Foreskin fibroblast (primary cell): ENCODE measurements at places on chromosomes 12 and 14.

GRCh38 chr12:23431006-23431405 lies 518.5 kb downstream of the SOX5 start:
- no peak for DNase-seq

DNA sequence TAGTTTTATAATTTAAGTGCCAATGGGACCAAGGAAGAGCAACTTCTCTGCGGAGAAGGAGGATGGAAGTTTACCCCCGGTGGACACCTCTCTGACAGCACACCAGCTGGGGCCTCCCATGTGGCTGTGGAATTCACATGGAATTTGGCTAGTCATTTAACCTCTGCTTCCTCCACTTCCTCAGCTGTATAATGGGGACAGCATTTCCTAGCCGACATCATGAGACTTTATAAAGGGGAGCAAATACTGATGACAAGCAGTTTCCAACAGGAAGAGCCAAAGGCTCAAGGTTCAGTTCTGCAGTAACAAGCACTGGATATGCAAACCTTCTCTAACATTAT lies 7.5 kb downstream of the DUSP6 start:
- DNase-seq: no peak

- no peak for DNase-seq
Observed at GRCh38 chr12:52614381-52615207, 3.8 kb downstream of the KRT73 start.

DNA sequence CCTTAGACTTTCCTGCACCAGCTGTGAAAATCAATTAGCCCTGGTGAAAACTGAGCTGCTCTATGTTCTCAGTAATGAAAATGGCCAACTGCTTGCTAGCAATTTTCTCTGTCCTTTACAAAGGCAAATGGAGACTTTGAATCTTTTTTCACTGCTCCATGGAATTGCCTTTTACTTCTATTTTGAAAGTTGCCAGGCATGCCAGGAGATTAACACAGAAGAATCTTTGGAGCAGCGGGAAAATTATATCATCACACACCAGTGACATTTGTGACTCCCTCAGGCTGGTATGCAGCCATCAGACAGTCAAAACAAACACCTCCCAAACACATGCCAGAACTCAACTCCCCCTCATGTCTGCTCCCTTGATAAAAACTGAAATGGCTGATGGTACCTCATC lies 872.0 kb upstream of the FLRT2 start:
- no peak for DNase-seq

DNA sequence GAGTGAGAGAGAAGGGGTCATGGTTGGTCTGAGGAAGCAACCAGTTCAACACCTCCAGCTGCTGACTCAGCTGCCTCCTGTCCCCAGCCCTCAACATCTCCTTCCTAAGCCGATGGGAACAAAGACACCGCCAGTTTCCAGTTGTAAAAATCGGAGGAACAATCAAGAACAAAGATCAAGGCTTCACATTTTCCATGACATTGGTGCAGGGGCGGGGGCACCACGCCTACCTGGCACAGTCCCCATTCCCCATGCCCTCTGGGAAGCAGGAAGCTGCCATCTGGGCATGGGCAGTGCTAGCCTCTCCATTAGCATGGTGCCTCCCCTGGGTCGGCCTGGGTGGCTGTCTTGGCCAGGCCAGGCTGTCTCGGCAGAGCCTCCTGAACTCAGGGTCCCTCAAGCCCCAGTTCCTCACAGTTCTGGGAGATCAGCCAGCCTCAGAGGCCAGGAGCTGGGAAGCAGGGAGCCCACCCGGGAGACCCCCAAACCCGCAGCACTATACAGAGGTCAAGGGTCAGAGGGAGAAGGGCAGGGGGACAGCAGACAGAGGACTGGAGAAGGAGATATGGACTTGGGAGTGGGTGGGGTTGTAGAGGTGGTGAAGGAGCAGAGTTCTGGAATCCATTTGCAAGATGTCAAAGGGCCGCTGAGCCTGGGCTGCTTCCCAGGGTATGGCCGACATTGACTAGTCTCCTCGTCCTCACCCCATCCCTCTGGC lies 19.6 kb upstream of the TMEM106C start:
- DNase-seq: no peak

GRCh38 chr12:16962889-16963288 lies 356.9 kb upstream of the LMO3 start:
- no peak for DNase-seq

- peak; percentile 54 for DNase-seq
Observed at GRCh38 chr14:70698288-70698687, 56.6 kb downstream of the TTC9 start.

DNA sequence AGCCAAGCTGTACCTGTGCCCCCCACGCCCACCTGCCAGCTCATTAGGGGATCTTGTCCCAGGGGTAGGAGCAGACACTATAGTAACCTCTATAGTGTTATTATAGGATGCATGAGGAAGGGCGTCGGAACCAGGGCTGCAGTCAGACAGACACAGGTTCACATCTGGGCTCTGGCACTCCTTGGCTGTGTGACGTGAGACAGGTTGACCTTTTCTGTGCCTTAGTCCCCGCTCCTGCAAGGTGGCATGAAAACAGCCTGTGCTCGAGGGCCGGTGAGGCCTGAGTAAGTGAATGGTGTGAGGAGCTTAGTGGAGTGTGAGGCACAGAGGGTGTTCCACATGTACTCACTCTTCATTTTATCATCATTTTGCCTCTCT lies 19.0 kb downstream of the ASB2 start:
- DNase-seq: no peak

DNA sequence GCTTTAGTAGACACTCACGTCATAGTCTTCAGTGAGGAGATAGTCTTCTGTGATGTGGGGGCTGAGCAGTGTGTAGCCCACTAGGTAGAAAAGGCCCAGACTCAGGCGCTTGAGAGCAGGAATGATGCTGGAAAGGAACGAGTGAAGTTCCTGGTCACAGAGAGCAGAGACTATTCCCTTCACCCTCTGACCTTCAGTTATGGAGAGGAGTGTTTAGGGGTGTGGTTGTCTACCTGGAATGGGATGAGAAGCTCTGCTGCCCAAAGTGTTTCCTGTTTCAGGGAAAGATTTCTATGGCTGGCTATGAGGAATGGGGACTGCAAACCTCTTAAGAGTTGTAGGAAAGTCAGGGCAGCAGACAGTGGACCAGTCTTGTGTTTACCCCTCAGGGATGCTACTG lies 8.7 kb downstream of the EMG1 start:
- no peak for DNase-seq

- peak; percentile 59 for DNase-seq
Observed at GRCh38 chr12:50110762-50111351, 1.2 kb upstream of the COX14 start.

- peak; percentile 46 for DNase-seq
Observed at GRCh38 chr14:23539248-23540140, 12.1 kb downstream of the ZFHX2 start.

DNA sequence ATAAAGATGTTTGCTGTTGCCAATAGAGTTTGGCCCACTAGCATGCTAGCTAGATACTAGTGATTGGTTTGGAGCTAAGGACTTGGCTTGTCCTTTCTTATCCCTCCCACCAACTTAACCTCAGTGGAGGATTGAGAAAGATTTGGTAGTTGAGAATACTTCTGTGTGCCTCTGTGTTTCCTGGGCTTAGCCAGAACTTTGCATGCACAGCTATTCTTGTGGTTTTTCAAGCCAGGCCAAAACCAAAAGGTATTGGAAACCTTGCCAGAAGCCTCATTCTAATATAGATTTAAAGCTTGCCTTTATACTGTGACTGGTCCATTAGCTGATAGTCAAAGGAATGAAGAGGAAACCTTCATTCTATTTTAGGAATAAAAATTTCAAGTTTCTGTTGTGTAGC lies 188.5 kb downstream of the CCDC91 start:
- peak; percentile 8 for DNase-seq

GRCh38 chr12:59023861-59024424 lies 103.6 kb upstream of the LRIG3 start:
- no peak for DNase-seq

DNA sequence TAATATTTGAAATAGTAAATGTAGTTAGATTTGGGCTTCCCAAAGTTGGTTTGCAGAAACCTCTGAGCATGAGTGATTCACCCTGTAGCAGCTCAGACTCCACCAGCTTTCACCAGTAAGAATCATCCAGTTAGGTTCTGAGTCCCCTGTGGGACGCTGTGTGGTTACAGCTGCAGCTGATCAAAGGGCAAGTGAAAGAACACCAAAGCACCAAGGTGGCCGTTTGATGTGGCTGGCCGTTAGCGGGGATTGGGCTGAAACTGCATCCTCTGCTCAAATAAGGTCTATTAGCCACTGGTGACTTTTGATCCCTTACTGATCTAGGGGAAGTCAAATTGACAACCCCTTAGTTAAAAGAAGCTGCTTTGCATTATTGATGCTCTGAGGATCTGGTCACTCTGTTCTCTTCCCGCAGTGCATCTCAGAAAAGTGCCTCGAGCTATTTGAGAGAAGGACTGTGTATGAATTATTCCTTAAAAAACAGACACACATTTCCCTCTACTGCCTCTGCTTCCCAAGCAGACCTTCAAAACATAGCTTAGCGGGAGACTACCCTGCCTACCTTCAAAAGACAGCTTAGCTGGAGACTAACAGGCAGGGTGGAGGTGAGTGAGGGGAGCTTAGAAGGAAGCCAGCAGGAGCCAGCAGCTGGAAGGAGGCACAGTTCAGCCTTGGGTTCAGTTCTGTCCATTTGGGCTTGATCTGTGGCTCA lies 3.7 kb downstream of the ABHD12B start:
- DNase-seq: peak; percentile 38

- no peak for DNase-seq
Observed at GRCh38 chr14:28061006-28061405, 705.6 kb upstream of the FOXG1 start.

- DNase-seq: no peak
Observed at GRCh38 chr14:80291101-80291500, 79.8 kb upstream of the DIO2 start.

DNA sequence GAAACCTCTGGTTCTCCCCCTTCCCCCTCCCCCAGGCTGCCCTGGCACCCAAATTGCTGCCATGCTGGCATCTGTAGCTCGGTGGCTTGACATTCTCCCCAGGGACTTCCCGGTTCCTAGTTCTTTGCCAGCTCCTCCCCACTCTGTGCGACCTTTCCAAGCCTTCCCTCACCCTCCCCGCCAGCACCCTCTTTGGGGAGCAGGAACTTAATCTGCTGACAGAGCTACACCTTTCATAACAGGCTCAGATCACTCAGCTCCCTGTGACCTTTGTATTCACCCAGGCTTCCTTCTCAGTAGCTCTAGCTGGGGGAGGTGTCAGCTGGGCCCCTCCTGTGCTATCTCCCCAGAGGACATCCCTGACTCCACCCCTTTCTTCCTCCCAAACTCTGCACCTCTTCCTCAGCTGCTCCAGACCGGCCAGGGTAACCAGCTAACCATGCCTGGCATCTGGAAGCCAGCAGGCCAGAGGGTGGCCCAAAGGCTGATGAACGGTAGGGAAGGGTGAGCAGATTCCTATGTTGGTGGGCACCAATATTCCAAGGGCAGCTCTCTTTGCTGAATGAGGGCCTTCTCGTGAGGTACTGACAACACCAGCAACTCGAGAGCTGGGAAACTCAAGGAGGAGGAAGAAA lies 1.8 kb upstream of the COX14 start:
- DNase-seq: peak; percentile 32

DNA sequence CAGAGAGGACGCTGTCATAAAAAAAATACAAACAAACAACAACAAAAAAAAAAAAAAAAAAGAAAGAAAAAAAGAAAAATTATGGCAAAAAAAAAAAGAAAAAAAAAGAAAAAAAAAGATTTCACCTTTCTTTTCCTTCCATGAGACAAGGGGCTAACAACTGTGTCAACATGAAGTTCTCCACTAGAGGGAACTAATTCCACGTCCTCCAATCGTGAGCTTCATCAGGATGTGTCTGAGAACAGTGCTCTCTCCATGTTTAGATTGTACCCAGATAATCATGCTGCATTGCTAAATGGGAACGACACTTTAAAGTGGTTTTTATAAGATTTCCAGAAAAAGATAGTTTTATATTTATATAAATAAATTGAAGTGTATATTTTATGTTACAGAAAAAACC lies 96.2 kb upstream of the PTPRB start:
- peak; percentile 64 for DNase-seq

- no peak for DNase-seq
Observed at GRCh38 chr12:107642240-107642639, 43.4 kb upstream of the PWP1 start.

DNA sequence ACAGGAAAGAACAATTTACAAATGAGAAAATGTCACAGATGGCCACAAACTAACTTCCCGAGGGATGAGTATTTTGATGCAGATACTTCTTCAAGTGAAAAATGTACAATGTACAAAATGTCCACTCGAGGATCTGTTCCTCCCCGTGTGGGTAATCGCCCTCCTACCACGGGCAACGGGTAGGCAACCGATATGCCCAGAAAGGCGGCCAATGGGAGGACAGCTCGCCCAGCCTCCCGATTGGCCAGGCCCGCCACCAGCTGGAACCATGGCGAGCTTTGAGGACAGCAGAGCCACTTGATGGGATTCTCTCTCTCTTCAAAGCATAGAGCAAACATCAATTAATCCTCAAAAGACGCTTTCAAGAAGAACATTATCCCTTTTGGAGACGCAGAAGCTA lies 42.3 kb downstream of the DPF3 start:
- no peak for DNase-seq

- DNase-seq: peak; percentile 79
Observed at GRCh38 chr14:81453166-81453766, 53.1 kb upstream of the STON2 start.

DNA sequence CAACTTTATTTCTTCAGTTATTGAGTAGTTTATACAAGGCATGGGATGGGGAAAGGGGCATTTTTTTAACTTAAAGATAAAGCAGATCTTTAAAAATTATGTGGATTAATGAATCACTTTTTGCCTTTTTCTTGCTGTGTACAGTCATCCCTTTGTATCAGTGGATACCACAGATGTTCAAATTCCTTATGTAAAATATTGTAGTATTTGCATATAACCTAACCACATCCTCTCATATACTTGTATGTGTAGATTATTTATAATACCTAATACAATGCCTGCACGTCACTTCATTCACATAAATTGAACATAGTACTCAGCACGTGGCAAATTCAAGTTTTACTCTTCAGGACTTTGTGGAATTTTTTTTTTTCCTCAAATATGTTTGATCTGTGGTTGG lies 66.5 kb upstream of the MON2 start:
- no peak for DNase-seq

DNA sequence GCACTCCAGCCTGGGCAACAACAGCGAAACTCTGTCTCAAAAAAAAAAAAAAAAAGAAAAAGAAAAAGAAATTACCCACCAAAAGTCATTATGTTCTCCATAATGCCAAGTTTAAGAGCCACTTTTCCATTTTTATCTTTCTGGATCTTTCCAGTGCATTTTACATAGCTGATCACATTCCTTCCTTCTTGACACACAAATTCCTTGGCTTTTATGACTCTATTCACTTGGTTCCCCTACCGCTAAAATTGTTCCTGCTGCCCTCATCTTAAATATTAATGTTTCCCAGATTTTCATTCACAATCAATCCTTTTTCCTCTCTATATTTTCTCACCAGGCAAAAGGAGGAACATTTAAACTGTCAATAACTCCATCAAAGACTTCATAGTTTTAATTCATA lies 20.2 kb downstream of the KLHL28 start:
- no peak for DNase-seq

DNA sequence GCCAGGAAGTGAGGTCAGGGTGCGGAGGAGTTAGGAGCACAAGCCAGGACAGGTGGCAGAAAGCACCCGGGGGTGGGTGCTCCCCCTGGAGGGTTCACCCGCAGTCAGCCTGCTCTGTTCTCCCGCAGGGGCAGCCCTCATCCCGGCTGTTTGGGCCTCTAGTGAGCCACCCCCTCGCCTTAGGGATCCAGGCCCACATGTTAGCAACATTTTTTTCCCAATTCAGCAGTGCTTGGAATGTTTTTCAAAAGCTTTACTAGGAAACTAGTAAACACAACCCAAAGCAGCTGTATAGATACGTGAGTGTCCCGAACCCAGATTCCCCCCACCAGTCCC lies 28.5 kb upstream of the NXPH4 start:
- no peak for DNase-seq

GRCh38 chr12:94078138-94078723 lies 70.1 kb upstream of the PLXNC1 start:
- DNase-seq: no peak
